Lower lobe of right lung (tissue), 2 donors: ENCODE measurements at places on chromosomes 5 and 9. TPM values are rescaled to one million over a fixed set of nuclear protein-coding genes. Genes with fewer than 3 reads are reported as not detected.

Gene HAVCR1
- not detected for total RNA-seq

Gene TLX3
- not detected for total RNA-seq

Gene KIF20A
- 1.2 TPM for total RNA-seq

Gene NOXA1
- 6.9 TPM for total RNA-seq

Gene ERBIN
- 68.2 TPM for total RNA-seq

Gene PRRX2
- total RNA-seq, result 2.5 TPM
